Right renal pelvis (tissue), 4 donors: ENCODE measurements at places on chromosomes 12 and 14. TPM values are rescaled to one million over a fixed set of nuclear protein-coding genes. Genes with fewer than 3 reads are reported as not detected.

BMP4 gene
- 48.0 TPM for polyA plus RNA-seq

CHGA gene
- polyA plus RNA-seq = not detected

ZDHHC22 gene
- polyA plus RNA-seq = 0.38 TPM

TMEM229B gene
- polyA plus RNA-seq = 3.9 TPM

RNASE7 gene
- 0.55 TPM for polyA plus RNA-seq

- peak; percentile 56 for DNase-seq
Measured at GRCh38 chr12:70733385-70733784, 96.2 kb upstream of the PTPRB start.

- no peak for DNase-seq
Measured at GRCh38 chr14:84282618-84283017, 1247.3 kb upstream of the FLRT2 start.

GRCh38 chr14:60845523-60845922 is 111.0 kb downstream of the MNAT1 start:
- no peak for DNase-seq

GRCh38 chr14:38420048-38420447 is 164.2 kb upstream of the CLEC14A start:
- no peak for DNase-seq

DNA sequence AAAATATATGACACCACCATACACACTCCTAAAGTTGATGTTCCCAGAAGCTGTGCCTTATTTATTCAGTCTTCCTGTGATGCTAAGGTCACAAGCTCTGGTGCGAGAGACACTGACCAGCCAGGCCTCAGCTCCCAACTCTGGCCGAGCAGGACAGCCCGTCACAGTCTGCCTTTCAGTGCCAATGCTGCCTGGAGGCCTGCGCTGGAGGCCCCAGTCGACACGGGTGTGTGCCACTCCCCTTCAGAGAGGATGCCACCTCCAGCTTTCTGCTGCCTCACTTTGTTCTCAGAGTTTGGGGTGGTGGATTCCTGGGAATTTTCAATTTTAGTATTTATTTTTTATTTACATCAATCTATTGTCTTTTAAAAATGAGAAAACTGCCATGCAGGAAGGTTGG is 7.3 kb upstream of the PAPLN start:
- DNase-seq = no peak

DNA sequence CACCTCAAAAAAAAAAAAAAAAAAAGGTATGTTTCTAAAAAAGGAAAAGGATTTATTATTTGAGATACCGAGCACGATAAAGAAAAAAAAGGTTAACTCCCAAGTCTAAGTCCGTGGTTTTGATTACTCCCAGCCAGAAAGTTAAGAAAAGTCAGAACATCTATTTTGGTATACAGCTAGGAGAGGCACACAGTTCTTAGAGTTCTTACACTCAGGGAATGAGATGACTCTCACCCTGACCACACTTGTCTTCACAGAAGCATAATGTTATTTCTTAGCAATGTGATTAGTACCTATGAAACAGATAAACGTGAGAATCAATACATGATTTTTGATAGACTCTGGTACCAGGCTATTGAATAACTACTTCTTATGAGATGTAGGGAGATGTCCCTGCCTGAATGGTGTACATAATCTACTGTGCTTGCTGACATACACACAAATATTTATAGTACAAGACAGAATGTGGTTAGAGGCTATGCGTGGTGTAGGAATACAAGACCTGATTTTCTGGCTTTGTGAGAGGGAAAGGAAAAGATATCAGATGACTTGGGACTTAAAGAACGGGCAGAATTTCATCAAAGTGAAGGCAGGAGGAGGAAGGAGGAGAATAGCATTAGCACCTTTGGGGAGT is 31.6 kb downstream of the LIMA1 start:
- DNase-seq = no peak

- DNase-seq = no peak
Measured at GRCh38 chr14:78704965-78705364, 534.8 kb downstream of the NRXN3 start.

DNA sequence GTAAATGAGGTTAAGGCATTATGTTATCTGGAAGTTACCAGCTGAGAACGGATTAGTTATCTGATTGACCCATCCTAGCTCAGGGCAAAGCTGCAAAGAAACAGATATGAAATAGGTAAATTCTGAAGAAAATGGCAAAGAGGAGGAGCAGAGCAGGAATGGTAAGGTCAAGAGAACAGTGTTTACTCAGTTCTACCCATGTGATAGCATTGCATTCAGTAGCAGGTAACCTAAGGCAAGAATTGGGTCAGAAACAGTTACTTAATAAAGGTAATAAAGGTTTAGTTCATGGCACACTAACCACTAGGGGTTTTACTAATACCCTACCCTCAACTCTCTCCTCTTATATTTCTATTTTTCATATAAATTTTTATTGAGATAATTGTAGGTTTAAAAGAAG is 224.8 kb downstream of the ASCL1 start:
- no peak for DNase-seq

- no peak for DNase-seq
Measured at GRCh38 chr12:22576473-22576872, 32.1 kb upstream of the C2CD5 start.

- no peak for DNase-seq
Measured at GRCh38 chr14:101881426-101881825, 82.9 kb upstream of the DYNC1H1 start.

DNA sequence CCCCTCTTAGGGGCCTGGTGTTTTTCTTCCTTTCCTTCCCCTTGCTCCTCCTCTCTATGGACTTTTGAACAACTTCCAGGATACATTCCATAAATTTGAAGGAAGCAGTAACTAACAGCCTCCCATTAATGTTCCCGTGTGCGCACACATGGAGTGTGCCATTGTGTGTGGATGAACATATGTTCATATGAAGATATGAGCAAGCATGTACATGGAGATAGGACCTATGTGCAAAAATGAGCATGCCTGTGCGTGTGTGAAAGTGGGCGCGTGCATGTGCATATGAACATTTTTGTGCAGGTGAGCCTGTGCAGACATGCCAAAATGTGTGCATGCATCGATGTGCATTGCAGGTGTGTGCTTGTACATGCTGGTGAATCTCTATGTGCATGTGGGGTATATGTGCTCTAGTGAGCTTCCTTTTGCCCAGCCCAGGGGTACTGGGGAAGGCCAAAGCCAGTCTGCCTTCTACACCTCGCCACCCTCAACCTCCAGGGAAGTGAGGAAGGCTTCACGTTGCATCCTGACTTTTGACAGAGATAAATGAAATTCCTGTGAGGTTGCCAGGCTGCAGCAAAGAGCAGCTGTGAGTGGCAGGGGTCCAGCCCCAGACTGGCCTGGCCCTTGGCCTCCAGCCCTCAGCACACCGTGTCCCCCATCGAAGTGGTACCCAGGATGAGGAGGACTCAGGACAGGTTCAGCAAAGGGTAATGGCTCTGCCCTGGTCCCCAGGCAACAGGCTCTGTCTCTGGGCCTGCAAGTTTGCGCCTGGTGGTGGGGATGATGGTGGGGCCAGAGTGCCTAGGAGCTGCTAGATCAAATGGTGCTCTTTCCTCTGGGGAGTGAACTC is 21.1 kb upstream of the PGF start:
- no peak for DNase-seq

GRCh38 chr12:113461666-113462065 is 10.0 kb downstream of the LHX5 start:
- no peak for DNase-seq

DNA sequence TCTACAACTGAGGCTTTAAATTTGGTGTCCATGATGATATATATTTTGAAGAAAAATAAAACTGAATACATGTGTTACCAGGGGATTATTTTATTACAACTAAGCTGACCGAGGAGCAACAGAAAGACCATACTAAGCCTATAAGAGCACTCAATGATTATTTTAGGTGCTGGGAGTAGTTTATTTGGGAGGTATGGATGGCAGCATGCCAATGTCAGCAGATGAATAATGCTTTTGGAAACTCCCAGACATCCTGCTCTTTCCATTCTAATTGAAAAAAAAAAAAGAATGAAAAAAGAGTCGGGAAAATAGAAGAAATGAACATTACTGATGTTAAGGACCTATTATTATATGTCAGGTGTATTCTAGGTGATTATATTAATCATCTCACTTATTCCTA is 441.2 kb downstream of the BTG1 start:
- DNase-seq = no peak

- no peak for DNase-seq
Measured at GRCh38 chr12:54987611-54988231, 3.2 kb upstream of the TESPA1 start.

DNA sequence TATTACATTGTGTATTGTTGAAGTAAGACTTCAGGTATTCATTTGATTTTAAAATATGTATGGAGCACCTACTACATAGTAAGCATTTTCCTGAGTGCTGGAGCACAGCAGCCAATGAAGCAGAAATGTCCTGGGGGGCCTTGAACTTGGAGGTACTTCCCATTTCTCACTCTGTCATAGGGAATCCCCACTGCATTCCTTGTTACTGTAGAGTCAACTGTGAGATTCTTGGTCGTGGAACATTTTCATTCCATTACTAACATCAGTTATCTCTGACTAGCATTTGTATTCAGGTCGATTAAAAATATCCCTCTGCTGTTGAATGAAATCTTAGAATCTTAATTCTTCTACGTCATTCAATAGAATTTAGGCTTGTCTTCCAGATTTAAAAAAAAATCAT is 66.7 kb downstream of the PDE3A start:
- no peak for DNase-seq

DNA sequence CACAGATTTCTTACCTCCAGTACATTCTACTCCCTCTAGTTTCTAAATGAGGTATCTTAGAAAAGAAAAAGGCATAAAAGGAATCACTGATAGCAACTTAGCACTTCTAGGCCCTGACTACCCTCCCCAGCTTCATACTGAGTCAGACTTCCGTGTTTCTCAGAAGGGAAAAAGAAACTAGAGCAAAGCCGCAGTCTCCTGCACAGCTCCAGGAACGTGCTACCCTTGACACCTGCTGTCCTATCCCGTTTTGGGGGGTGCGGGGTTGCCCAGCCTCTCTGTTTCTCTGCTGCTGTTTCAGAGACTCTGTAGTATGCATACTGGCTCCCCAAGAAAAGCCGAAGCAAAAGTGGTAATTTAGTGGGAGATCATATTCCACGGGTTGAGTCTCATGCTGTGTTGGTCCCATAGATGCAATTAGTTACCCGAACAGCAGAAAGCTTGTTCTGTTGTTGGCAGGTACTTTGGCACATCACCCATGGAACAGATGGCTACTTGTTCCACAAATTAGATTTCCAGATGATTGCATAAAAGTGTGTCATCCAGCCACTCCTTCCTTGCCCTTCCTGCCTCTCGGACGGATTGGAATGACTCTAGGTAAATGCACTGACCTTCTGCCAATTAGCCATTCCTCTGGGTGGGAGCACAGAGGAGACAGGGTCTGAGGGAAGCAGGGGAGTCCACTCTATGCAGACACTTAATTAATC is 438.1 kb downstream of the FUT8 start:
- DNase-seq = no peak

DNA sequence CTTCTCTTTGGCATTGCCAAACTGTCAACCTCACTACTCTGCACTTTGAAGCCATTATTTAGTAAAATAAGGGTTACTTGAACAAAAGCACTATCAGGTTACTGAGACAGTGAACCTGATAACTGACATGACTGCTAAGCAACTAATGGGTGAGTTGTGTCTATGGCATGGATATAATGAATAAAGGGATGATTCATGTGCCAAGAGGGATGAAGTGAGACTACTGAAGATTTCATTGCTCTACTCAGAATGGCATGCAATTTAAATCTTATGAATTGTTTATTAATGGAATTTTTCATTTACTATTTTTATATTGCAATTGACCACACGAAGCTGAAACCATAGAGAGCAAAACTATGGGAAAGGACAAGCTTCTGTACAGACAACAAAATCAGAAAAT is 74.4 kb downstream of the CEP128 start:
- DNase-seq = no peak

GRCh38 chr12:99253068-99253467 is 394.5 kb upstream of the GARIN6 start:
- no peak for DNase-seq

- no peak for DNase-seq
Measured at GRCh38 chr14:41016213-41016612, 590.5 kb upstream of the LRFN5 start.

GRCh38 chr12:2291182-2291832 is 238.5 kb downstream of the CACNA1C start:
- no peak for DNase-seq

DNA sequence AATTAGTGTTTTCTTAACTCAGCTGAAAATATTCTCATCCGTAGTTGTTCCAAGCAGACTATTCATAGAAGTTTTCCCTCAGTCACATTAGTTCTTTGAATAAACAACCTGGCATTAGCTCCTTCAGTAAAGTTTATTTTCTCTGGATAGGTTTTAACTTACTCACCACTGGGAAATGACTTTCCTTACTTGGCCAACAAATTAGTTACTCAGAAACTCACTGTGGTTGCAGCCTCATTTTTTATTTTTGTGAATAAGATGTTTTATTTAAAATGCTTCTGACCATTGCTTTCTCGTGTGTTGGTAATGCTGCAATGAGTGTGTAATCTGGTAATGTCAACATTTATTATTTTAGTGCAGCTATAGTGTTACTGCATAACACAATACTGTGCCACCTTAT is 74.9 kb downstream of the NOVA1 start:
- no peak for DNase-seq

GRCh38 chr14:65080960-65081747 is 21.2 kb downstream of the MAX start:
- no peak for DNase-seq

DNA sequence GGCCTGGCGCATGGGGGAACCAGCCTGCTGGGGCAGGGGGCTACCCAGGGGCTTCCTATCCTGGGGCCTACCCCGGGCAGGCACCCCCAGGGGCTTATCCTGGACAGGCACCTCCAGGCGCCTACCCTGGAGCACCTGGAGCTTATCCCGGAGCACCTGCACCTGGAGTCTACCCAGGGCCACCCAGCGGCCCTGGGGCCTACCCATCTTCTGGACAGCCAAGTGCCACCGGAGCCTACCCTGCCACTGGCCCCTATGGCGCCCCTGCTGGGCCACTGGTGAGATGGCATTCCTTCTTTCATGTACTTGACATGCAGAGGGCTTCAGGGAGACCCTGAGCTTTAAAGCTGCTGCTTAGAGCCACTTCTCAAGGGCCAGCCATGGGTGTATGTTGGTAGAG is 9.0 kb downstream of the LGALS3 start:
- no peak for DNase-seq

- no peak for DNase-seq
Measured at GRCh38 chr12:116244474-116245090, 32.9 kb downstream of the MED13L start.

GRCh38 chr12:119153477-119154434 is 25.0 kb upstream of the HSPB8 start:
- peak; percentile 22 for DNase-seq

DNA sequence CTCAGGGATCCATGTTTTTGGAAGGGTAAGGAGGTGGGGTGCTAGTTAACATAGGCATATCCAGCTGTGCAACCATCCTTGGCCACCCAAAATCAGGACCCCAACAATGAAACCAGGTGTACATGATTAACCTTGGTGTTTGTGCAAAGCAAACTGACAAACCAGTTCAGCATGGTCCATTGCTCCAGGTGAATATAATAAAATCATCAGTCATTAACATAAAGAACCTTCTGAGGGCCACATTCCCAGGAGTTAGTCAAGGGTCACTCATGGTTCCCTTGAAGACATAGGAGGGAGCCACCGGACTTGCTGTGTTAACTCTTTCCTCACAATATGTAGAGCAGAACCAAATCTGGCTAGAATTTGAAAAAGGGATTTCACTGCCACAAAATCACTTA is 17.8 kb downstream of the SLC38A2 start:
- DNase-seq = no peak
